ENCODE measurements at places on chromosomes 11 and 22.

DNA sequence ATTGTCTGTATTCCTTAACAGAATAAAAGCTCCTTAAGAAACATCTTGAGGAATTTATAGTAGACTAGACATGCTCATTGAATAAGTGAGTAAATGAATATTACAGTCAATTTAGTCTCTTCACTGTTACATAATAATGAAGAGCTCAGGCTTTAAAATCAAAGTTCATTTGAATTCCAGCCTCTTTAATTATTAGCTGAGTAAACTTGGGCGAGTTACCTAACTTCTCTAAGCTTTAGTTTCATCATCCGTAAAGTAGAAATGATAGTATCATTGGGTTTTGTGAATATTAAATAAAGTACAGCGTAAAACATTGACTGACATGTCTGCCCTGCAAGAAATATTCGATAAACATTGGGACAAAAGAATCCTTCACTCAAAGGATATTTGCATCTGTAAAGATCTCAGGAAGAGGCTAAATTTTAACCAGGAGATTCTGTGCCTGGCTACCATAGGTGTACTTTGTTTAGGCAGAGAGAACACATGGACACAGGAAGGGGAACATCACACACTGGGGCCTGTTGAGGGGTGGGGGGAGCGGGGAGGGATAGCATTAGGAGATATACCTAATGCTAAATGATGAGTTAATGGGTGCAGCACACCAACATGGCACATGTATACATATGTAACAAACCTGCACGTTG lies 15.2 kb upstream of the BBOX1 start:
- no peaks in the 10 kb centered on the region for H3K36me3 ChIP-seq
- no peaks in the 10 kb centered on the region for H3K4me1 ChIP-seq
- no peak for DNase-seq
- H3K27me3 ChIP-seq: no peaks in the 10 kb centered on the region
- H3K27ac ChIP-seq: no peak overlapping the region

GRCh38 chr11:129992161-129992944 lies 10.3 kb downstream of the PRDM10 start:
- H3K36me3 ChIP-seq: peaks cover 3% of the 10 kb centered on the region
- no peak overlapping the region for H3K4me3 ChIP-seq
- H3K4me1 ChIP-seq: peaks cover 3% of the 10 kb centered on the region
- no peak overlapping the region for H3K27ac ChIP-seq
- DNase-seq: no peak

DNA sequence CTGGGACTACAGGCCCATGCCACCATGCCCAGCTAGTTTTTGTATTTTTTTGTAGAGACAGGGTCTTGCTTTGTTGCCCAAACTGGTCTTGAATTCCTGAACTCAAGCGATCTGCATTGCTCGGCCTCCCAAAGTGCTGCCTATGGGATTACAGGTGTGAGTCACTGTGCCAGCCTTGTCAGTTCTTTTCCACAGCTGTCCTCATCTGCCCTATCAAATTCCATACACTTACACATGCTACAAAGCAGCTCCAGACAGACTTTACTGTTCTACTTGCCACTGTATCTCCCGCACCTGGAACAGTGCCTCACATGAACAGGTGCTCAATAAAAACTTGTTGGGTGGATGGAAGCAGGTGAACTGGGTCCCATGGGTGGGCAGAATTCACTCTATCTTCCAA lies 8.2 kb downstream of the STX5 start:
- DNase-seq: no peak
- no peak overlapping the region for H3K27ac ChIP-seq
- no peaks in the 10 kb centered on the region for H3K4me1 ChIP-seq
- H3K4me3 ChIP-seq: no peak overlapping the region
- no peaks in the 10 kb centered on the region for H3K27me3 ChIP-seq

DNA sequence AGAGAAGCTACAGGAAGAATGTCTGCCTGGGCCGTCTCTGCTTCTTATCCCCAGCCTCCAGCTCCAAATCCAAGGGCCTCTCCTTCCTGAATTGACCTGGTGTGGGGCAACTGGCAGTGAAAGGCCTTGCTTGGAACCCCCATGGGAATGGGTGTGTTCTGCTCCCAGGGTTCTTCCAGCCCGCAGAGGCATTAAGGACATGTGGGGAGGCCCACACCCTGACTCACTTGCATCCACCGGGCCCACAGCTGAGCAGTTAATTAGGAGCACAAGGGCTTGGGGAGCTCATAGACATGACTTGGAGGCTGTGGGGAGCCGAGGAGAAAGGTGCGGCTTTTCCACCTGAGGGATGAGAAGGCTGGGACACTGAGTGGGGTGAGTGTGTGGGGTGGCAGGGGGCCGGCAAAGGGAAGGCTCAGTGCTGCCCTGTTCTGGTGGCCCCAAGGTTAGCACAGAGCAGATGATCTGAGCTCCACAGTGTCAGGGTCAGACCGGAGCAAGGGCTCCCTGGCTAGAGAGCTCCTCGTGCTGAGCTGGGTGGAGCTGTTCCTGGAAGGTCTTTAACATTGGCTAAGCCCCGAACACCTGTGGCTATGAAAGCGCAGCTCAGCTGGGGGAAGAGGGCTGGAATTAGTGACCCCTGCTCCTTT lies 64.5 kb upstream of the NECTIN1 start:
- H3K4me1 ChIP-seq: peaks cover 57% of the 10 kb centered on the region
- H3K4me3 ChIP-seq: no peak overlapping the region
- H3K36me3 ChIP-seq: no peaks in the 10 kb centered on the region
- DNase-seq: no peak

DNA sequence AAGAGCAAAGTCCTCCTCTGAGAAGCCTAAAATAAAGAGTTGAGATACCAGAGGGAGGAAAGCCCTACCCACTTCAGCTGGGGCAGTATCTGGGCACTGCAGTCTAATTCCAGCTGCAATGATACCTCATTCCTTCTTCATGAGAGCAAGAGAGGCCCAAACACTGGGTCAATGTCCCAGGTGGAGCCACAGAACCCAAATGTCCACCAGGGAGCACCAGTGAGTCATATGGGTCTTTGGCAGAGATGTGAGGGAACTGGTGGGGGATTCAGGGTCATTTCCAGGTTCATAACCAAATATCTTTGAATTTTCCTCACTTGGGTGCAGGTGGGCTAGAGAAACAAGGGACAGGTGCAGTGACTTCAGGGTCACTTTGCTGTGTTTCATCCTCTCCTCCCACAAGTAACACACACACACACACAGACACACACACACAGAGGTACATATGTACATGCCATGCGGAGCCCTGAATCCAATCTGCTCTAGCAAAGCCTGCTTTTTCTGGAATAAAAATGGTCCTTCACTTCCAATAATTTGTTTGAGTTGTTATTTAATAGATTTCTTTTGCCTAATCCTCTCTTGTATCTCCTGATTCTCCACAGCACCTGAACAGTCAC lies 585.4 kb downstream of the SOX6 start:
- H3K27me3 ChIP-seq: no peaks in the 10 kb centered on the region
- no peak overlapping the region for H3K27ac ChIP-seq
- no peak for DNase-seq
- H3K36me3 ChIP-seq: no peaks in the 10 kb centered on the region
- H3K4me3 ChIP-seq: no peak overlapping the region
- peaks cover 12% of the 10 kb centered on the region for H3K4me1 ChIP-seq

- no peak overlapping the region for H3K4me3 ChIP-seq
- H3K36me3 ChIP-seq: no peaks in the 10 kb centered on the region
- no peak for DNase-seq
- no peaks in the 10 kb centered on the region for H3K4me1 ChIP-seq
Measured at GRCh38 chr11:35290876-35291275, 128.5 kb downstream of the SLC1A2 start.

DNA sequence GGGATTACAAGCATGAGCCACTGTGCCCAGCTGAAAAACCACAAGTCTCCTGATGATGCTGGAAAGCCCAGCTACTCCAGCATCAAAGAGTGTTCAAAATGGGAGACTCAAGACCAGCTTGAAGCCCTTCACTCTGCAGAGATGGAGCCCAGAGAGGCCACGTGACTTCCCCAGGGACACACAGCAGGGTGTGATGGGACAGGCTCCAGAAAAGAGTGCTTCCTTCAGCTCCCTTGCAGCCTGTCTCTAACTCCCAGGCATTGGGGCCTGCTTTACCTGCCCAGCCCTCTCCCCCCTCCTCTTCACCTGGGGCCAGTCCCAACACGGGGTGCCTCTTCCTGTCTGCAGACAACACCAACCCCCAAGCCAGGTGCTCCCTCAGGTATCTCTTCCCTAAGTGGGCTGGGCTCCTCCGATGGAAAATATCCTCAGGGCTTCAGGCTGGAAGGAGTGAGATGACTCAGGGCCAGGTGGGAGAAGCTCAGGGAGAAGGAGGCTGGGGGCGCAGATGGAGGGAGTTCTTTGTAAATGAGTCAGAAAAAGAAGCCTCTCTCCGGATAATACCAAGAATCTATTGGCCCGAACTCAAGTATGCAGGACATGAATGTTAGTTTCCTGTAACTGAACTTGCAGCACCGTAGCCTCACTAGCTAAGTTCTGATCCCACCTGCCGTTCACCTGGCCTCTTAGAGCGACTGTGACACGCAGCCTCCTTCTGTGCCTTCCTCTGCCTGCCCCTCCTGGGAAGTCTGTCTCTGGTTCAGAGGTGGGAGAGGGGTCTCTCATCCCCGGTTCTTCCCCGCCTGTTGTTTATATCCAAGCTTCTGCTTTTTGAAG lies 326.6 kb downstream of the MN1 start:
- H3K27me3 ChIP-seq: no peaks in the 10 kb centered on the region
- H3K36me3 ChIP-seq: no peaks in the 10 kb centered on the region
- H3K4me1 ChIP-seq: peaks cover 6% of the 10 kb centered on the region
- no peak overlapping the region for H3K27ac ChIP-seq

- H3K4me1 ChIP-seq: no peaks in the 10 kb centered on the region
- no peak for DNase-seq
- H3K27ac ChIP-seq: no peak overlapping the region
- no peaks in the 10 kb centered on the region for H3K27me3 ChIP-seq
- H3K36me3 ChIP-seq: no peaks in the 10 kb centered on the region
- H3K4me3 ChIP-seq: no peak overlapping the region
Measured at GRCh38 chr11:29984544-29984943, 32.3 kb downstream of the KCNA4 start.

DNA sequence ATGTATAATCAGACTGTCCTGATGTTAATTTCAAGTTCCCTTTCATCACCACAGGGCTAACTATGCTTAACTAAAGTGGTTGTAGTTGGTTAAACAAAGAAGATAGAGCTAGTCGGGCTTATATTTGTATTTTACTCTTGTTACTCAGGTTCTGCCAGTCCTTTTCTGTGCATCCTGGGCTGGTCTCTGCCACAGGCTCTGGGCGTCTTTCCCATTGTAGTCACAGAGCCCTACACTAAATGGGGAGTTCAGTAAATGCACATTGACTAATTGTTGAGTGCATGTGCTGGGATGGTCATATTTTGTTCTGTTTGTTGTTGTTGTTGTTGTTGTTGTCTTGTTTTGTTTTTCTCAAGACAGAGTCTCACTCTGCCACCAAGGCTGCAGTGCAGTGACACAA lies 125.4 kb upstream of the PGR start:
- H3K4me1 ChIP-seq: no peaks in the 10 kb centered on the region
- no peaks in the 10 kb centered on the region for H3K27me3 ChIP-seq
- no peak for DNase-seq
- H3K4me3 ChIP-seq: no peak overlapping the region

DNA sequence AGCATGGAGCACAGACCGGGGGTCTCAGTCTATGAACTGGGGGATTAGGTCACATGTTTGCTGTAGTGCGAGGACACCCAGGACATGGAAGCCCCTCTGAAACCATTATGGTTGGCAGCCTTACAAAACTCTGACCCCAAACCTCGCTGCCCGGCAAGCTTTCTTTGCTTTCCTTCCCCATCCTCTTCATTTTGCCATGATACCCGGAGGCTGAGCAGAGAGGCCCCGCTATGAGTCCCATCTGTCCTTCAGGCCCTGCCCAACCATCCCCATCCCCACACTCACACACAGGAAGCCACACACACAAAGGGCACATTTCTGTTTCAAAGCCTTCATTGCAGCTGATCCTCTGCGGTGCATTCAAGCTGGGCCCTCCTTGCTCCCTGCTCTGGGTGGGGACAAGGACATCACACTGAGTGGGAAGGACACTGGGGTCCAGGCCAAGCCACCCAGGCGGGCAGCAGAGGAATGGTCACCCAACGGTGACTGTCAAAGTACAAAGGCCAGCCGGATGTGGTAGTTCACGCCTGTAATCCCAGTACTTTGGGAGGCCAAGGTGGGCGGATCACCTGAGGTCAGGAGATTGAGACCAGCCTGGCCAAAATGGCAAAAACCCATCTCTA lies 176.5 kb downstream of the CTTN start:
- DNase-seq: no peak
- peaks cover 5% of the 10 kb centered on the region for H3K36me3 ChIP-seq
- H3K27me3 ChIP-seq: no peaks in the 10 kb centered on the region

All from spinal cord (tissue), 10 donors.